ENCODE measurements at places on chromosomes 7 and 10.
A peak's percentile ranks its signal among the peaks of the same experiment; 100 is the strongest.

DNA sequence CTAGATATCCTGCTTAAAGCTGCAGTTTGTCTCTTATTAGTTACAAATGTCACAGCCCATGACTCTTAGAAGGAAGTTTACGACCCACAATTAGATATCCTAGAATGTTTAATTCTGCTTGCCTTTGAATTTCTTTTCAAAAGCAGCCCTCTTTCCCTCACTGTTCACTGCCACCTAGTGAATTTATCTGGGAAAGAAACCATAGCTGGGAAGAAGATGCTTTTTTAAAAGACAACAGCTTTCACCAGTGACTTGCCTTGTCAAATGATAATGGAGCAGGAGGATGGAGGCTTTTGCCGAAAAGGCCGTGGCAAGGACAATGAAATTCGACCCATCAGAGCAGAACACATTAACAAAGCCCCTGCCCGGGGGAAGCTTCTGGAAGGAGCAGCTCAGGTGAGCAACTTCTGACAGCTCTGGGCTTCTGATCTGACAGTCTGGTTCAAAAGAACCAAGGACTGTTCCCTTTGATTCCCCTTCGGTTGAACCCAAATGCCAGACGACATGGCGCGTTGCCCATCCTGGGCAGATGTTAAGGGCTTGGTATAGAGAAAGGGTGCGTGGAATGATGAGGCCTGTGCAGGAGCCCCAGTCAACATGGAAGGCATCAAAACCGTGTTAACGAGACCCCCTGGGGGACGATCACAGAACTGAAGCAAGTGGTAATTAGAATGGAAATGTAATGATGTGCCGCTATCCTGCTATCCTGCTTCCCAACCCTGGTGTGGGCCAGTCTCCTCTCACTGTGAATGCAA, 236.8 kb downstream of the FRMD4A start:
- H3K36me3 ChIP-seq = no peaks in the 10 kb centered on the region
- H3K4me3 ChIP-seq = no peak overlapping the region
- no peak for DNase-seq
- H3K27ac ChIP-seq = no peak overlapping the region

GRCh38 chr7:37083311-37084096, 359.2 kb upstream of the AOAH start:
- no peak overlapping the region for H3K27ac ChIP-seq
- peaks cover 54% of the 10 kb centered on the region for H3K36me3 ChIP-seq
- no peak overlapping the region for H3K4me3 ChIP-seq
- no peaks in the 10 kb centered on the region for H3K27me3 ChIP-seq

- no peak overlapping the region for H3K27ac ChIP-seq
- H3K4me3 ChIP-seq = no peak overlapping the region
- DNase-seq = no peak
- H3K36me3 ChIP-seq = no peaks in the 10 kb centered on the region
Observed at GRCh38 chr7:157564517-157565177, 227.8 kb downstream of the DNAJB6 start.

DNA sequence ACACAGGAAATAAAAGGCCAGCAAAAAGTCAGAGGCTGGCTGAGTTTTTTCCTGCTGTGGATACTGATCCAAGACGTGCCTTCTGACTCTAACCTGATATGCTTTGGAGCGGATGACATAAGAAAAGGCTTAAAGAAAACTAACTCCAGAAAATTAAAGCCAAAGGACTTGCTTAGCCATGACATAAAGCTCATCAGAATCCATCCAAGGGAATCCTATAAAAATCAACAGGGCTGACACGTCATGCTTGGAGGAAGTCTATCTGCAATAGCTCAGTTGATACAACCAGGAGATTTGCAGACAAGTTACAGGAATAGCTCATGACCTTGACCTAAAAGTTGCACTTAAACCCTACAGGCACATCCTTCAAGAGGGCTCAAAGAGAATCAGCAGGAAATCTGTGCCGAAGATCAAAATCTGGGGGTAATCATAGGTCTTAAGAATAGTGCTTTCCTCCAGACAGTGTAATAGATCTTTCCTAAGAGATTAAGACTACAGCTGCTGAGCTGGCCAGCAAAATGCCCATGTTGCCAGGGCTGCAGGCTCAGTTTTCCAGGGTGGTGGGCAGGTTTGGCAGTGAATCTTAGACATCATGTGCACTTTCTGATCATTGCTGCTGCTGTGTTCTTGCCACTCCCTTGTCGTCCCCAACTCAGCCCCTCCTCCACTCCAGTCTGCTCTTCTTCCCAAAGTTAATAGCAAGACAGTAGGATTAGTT, 111.5 kb upstream of the SVIL start:
- no peaks in the 10 kb centered on the region for H3K4me1 ChIP-seq
- DNase-seq = no peak
- H3K27me3 ChIP-seq = no peaks in the 10 kb centered on the region
- no peak overlapping the region for H3K27ac ChIP-seq
- H3K4me3 ChIP-seq = no peak overlapping the region

DNA sequence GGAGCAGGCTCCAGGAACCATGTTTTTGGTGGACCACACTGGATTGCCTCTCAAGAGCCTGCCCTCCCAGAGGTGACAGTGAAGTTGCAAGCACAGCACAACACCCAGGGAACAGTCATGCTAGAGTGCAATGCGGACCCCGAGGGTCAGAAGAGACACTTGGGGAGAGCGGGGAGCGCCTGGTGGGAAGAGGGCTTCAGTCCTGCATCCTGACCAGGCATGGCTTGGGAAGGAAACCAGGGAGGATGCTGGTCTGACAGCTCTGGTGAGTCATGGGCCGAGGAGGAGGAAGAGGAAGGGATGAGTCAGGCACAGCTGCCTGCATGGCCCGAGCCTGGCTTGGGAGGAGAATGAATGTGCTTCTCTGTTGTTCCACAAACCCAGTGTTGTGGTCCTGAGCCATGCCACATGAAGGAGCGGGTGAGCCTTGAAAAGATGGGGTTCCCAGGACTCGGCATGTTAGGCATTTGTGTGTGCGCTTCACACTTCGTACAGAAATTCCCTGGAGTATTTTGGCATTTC, 29.5 kb upstream of the ANKRD2 start:
- H3K27ac ChIP-seq = peak overlapping the region; percentile 17

DNA sequence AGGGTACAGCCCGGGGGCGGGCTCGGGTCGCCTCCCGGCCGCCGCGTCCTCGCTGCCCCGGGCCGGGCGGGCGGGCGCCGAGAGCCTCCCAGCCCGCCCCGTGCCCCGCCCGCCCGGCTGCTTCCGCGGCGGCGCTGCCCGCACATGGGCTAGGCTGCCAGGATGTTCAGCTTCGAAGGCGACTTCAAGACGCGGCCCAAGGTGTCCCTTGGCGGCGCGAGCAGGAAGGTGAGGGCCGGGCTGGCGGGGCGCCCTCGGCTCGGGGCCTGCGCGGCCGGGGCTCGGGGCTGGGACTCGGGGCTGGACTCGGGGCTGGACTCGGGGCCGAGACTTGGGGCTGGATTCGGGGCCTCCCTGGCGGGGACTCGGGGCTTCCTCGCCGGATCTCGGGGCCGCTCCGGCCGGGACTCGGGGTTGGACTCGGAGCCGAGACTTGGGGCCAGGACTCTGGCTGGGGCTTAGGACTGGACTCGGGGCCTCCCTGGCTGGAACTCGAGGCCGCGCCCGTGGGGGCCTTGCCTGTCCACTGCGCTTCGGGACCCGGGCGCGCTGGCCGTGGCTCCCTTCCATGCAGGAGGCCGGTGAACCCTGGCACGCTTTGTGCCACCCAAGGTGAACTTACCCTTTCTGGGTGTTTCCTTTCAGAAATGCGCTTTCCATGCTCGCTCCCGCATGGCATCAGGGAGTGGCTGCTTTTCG, 534 bp downstream of the UBE3C start:
- no peaks in the 10 kb centered on the region for H3K27me3 ChIP-seq
- H3K36me3 ChIP-seq = peaks cover 36% of the 10 kb centered on the region
- H3K4me1 ChIP-seq = peaks cover 43% of the 10 kb centered on the region

GRCh38 chr7:111873326-111873646, 311.0 kb upstream of the IMMP2L start:
- no peaks in the 10 kb centered on the region for H3K27me3 ChIP-seq
- H3K36me3 ChIP-seq = no peaks in the 10 kb centered on the region
- DNase-seq = no peak
- no peak overlapping the region for H3K27ac ChIP-seq
- H3K4me3 ChIP-seq = no peak overlapping the region

GRCh38 chr10:26543567-26544306, 105.6 kb downstream of the APBB1IP start:
- no peak overlapping the region for H3K4me3 ChIP-seq
- H3K27ac ChIP-seq = peak overlapping the region; percentile 80
- H3K4me1 ChIP-seq = peaks cover 32% of the 10 kb centered on the region
- H3K27me3 ChIP-seq = no peaks in the 10 kb centered on the region
- H3K36me3 ChIP-seq = peaks cover 55% of the 10 kb centered on the region

- no peak for DNase-seq
- H3K27me3 ChIP-seq = no peaks in the 10 kb centered on the region
- H3K27ac ChIP-seq = no peak overlapping the region
- H3K36me3 ChIP-seq = peaks cover 4% of the 10 kb centered on the region
Observed at GRCh38 chr7:77222065-77222464, 22.4 kb upstream of the FGL2 start.
